ENCODE measurements at places on chromosomes 6 and 20. TPM values are rescaled to one million over a fixed set of nuclear protein-coding genes. Genes with fewer than 3 reads are reported as not detected.

- no peak overlapping the region for H3K27ac ChIP-seq
- H3K27me3 ChIP-seq = no peaks in the 10 kb centered on the region
- H3K36me3 ChIP-seq = no peaks in the 10 kb centered on the region
- no peaks in the 10 kb centered on the region for H3K4me1 ChIP-seq
- DNase-seq = no peak
- H3K4me3 ChIP-seq = no peak overlapping the region
These were observed 175.5 kb downstream of the EYA2 start for GRCh38 chr20:47070176-47070575.

- H3K4me1 ChIP-seq = peaks cover 40% of the 10 kb centered on the region
- H3K36me3 ChIP-seq = no peaks in the 10 kb centered on the region
- no peak for DNase-seq
- peak overlapping the region; percentile 84 for H3K27ac ChIP-seq
- no peak overlapping the region for H3K4me3 ChIP-seq
These were observed 1.2 kb upstream of the PXDC1 start for GRCh38 chr6:3752531-3753227.

- peak overlapping the region; percentile 60 for H3K4me3 ChIP-seq
- no peaks in the 10 kb centered on the region for H3K27me3 ChIP-seq
- peak; percentile 84 for DNase-seq
- peak overlapping the region; percentile 100 for H3K27ac ChIP-seq
These were observed 2.1 kb downstream of the EZR start for GRCh38 chr6:158816803-158817727.

- DNase-seq = no peak
- no peaks in the 10 kb centered on the region for H3K4me1 ChIP-seq
- no peak overlapping the region for H3K4me3 ChIP-seq
- H3K36me3 ChIP-seq = no peaks in the 10 kb centered on the region
- H3K27me3 ChIP-seq = no peaks in the 10 kb centered on the region
- H3K27ac ChIP-seq = no peak overlapping the region
These were observed 59.2 kb upstream of the TINAG start for GRCh38 chr6:54248994-54249393.

DNA sequence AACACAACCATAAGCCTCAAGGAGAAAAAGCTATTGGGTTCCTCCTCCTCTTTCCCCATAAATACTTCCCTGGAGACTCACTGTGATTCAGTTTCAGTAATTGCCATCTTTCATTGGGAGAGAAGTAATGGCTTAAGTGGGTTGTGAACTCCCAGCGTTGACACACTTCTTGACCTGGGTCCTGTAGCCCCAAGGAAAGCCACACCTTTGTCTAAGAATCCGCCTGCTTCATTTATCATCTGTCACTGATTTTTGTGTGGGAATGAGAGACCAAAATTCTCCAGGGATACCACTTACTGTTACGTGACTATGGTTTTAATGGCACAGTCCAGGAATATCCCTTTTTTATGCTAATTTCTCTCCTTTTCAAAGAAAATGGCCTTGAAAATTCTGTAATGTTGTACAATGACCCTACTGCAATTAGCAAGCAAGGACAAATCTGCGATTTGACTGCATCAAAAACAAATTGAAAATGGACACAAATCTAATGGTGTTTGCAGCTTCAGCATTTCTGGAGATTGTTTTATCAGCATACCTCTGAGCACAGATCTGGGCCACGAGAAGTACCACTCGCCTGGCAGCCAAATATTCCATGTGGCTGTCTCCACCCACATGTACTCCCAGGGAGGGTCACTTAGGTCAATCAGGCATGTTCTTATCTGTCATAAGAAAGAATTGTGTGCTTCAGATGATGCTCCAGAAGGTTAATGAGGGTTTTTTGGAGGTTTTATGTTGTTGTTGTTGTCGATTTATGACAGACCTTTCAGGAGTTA is 29.8 kb downstream of the DCBLD1 start:
- no peak overlapping the region for H3K4me3 ChIP-seq
- H3K27ac ChIP-seq = no peak overlapping the region
- H3K27me3 ChIP-seq = no peaks in the 10 kb centered on the region
- DNase-seq = no peak
- H3K36me3 ChIP-seq = no peaks in the 10 kb centered on the region

- no peak overlapping the region for H3K27ac ChIP-seq
- H3K27me3 ChIP-seq = no peaks in the 10 kb centered on the region
- H3K36me3 ChIP-seq = no peaks in the 10 kb centered on the region
- peak; percentile 18 for DNase-seq
These were observed 139.0 kb downstream of the PXDC1 start for GRCh38 chr6:3612341-3613041.

GRCh38 chr6:13251242-13251641 is 77.1 kb downstream of the TBC1D7 start:
- no peaks in the 10 kb centered on the region for H3K27me3 ChIP-seq
- H3K4me1 ChIP-seq = peaks cover 14% of the 10 kb centered on the region
- no peaks in the 10 kb centered on the region for H3K36me3 ChIP-seq
- H3K27ac ChIP-seq = no peak overlapping the region
- H3K4me3 ChIP-seq = no peak overlapping the region

- peaks cover 28% of the 10 kb centered on the region for H3K4me1 ChIP-seq
- H3K27me3 ChIP-seq = no peaks in the 10 kb centered on the region
- H3K27ac ChIP-seq = peak overlapping the region; percentile 26
- H3K4me3 ChIP-seq = peak overlapping the region; percentile 64
These were observed 982 bp downstream of the HECA start for GRCh38 chr6:139135578-139136545.

- H3K27ac ChIP-seq = no peak overlapping the region
- H3K4me3 ChIP-seq = no peak overlapping the region
- no peak for DNase-seq
- peaks cover 5% of the 10 kb centered on the region for H3K36me3 ChIP-seq
- H3K27me3 ChIP-seq = no peaks in the 10 kb centered on the region
- H3K4me1 ChIP-seq = peaks cover 38% of the 10 kb centered on the region
These were observed 115.7 kb downstream of the DST start for GRCh38 chr6:56526860-56527544.

GRCh38 chr6:24460966-24461365 is 28.4 kb downstream of the GPLD1 start:
- DNase-seq = no peak
- H3K4me1 ChIP-seq = no peaks in the 10 kb centered on the region
- no peaks in the 10 kb centered on the region for H3K36me3 ChIP-seq
- no peak overlapping the region for H3K4me3 ChIP-seq
- H3K27ac ChIP-seq = no peak overlapping the region

GRCh38 chr20:57244221-57244585 is 22.2 kb downstream of the BMP7 start:
- no peaks in the 10 kb centered on the region for H3K27me3 ChIP-seq
- no peak for DNase-seq
- no peak overlapping the region for H3K27ac ChIP-seq
- no peaks in the 10 kb centered on the region for H3K36me3 ChIP-seq
- no peaks in the 10 kb centered on the region for H3K4me1 ChIP-seq
- H3K4me3 ChIP-seq = no peak overlapping the region

- peak overlapping the region; percentile 21 for H3K27ac ChIP-seq
- peaks cover under 1% of the 10 kb centered on the region for H3K36me3 ChIP-seq
- H3K4me1 ChIP-seq = peaks cover 38% of the 10 kb centered on the region
These were observed 739 bp downstream of the CTSZ start for GRCh38 chr20:59006167-59006863.

FAM162B gene
- total RNA-seq = not detected

CCN6 gene
- not detected for total RNA-seq

NOTCH4 gene
- total RNA-seq = 48.1 TPM

SLC32A1 gene
- total RNA-seq = not detected

PLCB4 gene
- total RNA-seq = 1.3 TPM
